ENCODE measurements at places on chromosomes 11 and 22. TPM values are rescaled to one million over a fixed set of nuclear protein-coding genes. Genes with fewer than 3 reads are reported as not detected.

The RNF215 gene
- 39.1 TPM for total RNA-seq

The MOV10L1 gene
- total RNA-seq = not detected

DNA sequence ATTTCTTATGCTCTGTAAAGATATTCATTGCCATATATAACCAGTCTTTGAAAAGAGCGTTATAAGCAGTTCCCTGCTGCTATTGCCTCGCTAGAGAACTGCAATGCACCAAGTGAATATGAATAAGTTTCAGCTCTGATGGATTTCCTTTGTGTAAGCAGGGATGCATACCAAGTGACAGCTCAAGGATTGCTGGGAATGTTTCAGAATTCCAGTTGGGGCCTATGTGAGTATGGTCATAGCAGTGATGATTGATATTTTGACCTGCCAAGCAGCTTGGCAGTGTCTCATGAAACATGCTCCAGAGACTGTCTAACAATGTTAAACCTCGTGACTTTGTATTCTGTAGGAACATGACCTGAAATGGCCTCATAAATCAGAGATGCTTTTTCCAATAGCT is 312.6 kb downstream of the C11orf87 start:
- no peak for DNase-seq
- no peak overlapping the region for H3K27ac ChIP-seq
- no peaks in the 10 kb centered on the region for H3K36me3 ChIP-seq
- peaks cover 8% of the 10 kb centered on the region for H3K4me1 ChIP-seq
- no peaks in the 10 kb centered on the region for H3K27me3 ChIP-seq
- H3K4me3 ChIP-seq = no peak overlapping the region

The MTMR2 gene
- 65.0 TPM for total RNA-seq

- peaks cover 25% of the 10 kb centered on the region for H3K4me1 ChIP-seq
- H3K27me3 ChIP-seq = peaks cover 3% of the 10 kb centered on the region
- H3K36me3 ChIP-seq = peaks cover 6% of the 10 kb centered on the region
- H3K4me3 ChIP-seq = peak overlapping the region; percentile 90
- H3K27ac ChIP-seq = no peak overlapping the region
- no peak for DNase-seq
Measured at GRCh38 chr22:19480789-19481188, 1.1 kb downstream of the CDC45 start.

DNA sequence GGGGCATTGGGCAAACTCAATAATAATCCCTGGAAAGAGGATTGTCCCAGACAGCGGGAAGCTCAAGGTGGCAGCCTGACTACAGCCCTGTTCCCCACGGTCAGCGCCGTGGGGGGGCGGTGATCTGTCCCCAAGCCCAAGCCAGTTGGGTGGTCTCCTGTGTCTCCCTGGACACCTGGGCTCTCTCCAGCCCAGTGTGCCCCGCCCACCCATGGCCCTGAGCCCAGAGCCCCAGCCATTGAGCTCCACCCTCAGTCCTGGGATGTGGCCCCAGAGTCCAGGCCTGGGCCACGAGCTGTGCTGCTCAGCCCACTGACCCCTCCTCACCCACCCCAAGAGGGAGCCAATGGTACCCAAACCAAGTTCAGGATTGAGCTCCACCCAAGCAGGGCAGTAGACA is 27.9 kb upstream of the PDE2A start:
- H3K36me3 ChIP-seq = peaks cover 41% of the 10 kb centered on the region
- no peak for DNase-seq
- peaks cover 5% of the 10 kb centered on the region for H3K4me1 ChIP-seq
- no peak overlapping the region for H3K27ac ChIP-seq

The TEAD1 gene
- total RNA-seq = 54.4 TPM

The DTX4 gene
- 29.4 TPM for total RNA-seq

GRCh38 chr11:111308140-111308539 is 9.8 kb downstream of the POU2AF3 start:
- no peaks in the 10 kb centered on the region for H3K36me3 ChIP-seq
- no peaks in the 10 kb centered on the region for H3K27me3 ChIP-seq
- no peaks in the 10 kb centered on the region for H3K4me1 ChIP-seq
- no peak overlapping the region for H3K27ac ChIP-seq
- no peak for DNase-seq
- H3K4me3 ChIP-seq = no peak overlapping the region

- H3K4me3 ChIP-seq = peak overlapping the region; percentile 71
- H3K27ac ChIP-seq = no peak overlapping the region
- H3K36me3 ChIP-seq = peaks cover 3% of the 10 kb centered on the region
- peaks cover 13% of the 10 kb centered on the region for H3K27me3 ChIP-seq
- peak; percentile 33 for DNase-seq
- peaks cover 10% of the 10 kb centered on the region for H3K4me1 ChIP-seq
Measured at GRCh38 chr11:35418282-35419183, 825 bp downstream of the SLC1A2 start.
